ENCODE measurements at places on chromosomes 5 and 9. TPM values are rescaled to one million over a fixed set of nuclear protein-coding genes. Genes with fewer than 3 reads are reported as not detected.

GRCh38 chr9:28925157-28925556 is 1351.9 kb upstream of the C9orf72 start:
- H3K36me3 ChIP-seq: no peaks in the 10 kb centered on the region
- no peak for DNase-seq
- H3K4me1 ChIP-seq: no peaks in the 10 kb centered on the region
- H3K27ac ChIP-seq: no peak overlapping the region

ADRA1B gene
- total RNA-seq: 0.13 TPM

DNA sequence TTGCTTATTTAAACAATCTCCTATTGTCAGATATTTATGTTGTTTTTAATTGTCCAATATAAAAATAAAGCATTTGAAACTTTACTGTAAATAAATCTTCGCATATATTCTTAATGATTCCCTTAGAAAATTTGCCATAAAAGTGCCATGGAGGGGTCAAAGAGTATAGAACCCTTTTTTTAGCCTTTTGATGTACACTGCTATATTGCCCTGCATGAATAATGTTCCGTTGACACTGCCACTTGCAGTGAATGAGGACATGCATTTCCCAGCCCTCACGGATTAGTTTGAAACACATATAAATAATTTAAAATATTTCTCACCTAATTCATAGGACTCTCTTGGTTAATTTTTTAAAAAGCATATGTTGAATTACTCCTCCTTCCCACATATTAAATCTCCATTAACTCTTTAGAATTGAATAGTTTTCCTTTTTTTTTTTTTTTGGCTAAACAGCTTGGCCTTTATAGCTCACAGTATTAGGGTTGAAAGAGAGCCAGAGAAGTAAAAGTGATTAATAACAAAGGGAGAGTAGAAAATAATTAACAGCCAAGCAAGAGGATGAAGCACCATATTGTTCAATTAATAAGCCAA is 129.8 kb upstream of the SGCD start:
- no peak overlapping the region for H3K27ac ChIP-seq
- H3K36me3 ChIP-seq: no peaks in the 10 kb centered on the region
- no peaks in the 10 kb centered on the region for H3K4me1 ChIP-seq
- no peak overlapping the region for H3K4me3 ChIP-seq
- no peaks in the 10 kb centered on the region for H3K27me3 ChIP-seq

- H3K4me1 ChIP-seq: no peaks in the 10 kb centered on the region
- H3K27me3 ChIP-seq: peaks cover 8% of the 10 kb centered on the region
- no peaks in the 10 kb centered on the region for H3K36me3 ChIP-seq
- no peak for DNase-seq
Observed at GRCh38 chr9:109176386-109176785, 9.3 kb upstream of the FRRS1L start.

DNA sequence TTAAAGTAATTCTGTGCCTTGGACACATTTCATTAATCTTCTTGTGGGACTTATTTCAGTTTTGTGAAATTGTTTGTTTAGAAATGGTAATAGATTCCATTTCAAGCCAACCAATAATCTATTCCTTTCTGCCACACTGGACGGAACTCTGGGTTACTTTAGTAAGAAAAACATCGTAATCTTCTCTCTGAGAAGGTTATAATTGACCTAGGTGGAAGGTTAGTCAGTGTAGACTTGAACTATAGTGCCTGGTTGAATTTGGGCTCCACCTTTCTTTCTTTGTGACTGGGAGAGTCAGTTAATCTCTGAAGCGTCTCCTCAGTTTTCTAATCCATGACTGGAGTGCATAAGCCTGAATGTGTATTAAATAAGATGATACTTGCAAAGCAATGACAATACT is 89.7 kb upstream of the PRLR start:
- no peak overlapping the region for H3K4me3 ChIP-seq
- no peaks in the 10 kb centered on the region for H3K4me1 ChIP-seq
- H3K27me3 ChIP-seq: no peaks in the 10 kb centered on the region
- DNase-seq: no peak
- H3K36me3 ChIP-seq: no peaks in the 10 kb centered on the region
- no peak overlapping the region for H3K27ac ChIP-seq

- no peak overlapping the region for H3K4me3 ChIP-seq
- DNase-seq: no peak
- no peak overlapping the region for H3K27ac ChIP-seq
Observed at GRCh38 chr5:55101556-55102276, 730 bp upstream of the GZMA start.

GRCh38 chr5:103466495-103466894 is 96.1 kb downstream of the NUDT12 start:
- no peaks in the 10 kb centered on the region for H3K36me3 ChIP-seq
- no peaks in the 10 kb centered on the region for H3K27me3 ChIP-seq
- H3K27ac ChIP-seq: no peak overlapping the region
- H3K4me1 ChIP-seq: peaks cover 7% of the 10 kb centered on the region

ABCA1 gene
- 12.1 TPM for total RNA-seq

TEK gene
- 17.1 TPM for total RNA-seq

ANKRD31 gene
- 0.27 TPM for total RNA-seq

- H3K27ac ChIP-seq: no peak overlapping the region
- no peak overlapping the region for H3K4me3 ChIP-seq
- H3K27me3 ChIP-seq: no peaks in the 10 kb centered on the region
- peaks cover 3% of the 10 kb centered on the region for H3K36me3 ChIP-seq
- peaks cover 21% of the 10 kb centered on the region for H3K4me1 ChIP-seq
- DNase-seq: no peak
Observed at GRCh38 chr9:14783358-14783757, 60.8 kb upstream of the CER1 start.

CDKN2A gene
- 0.22 TPM for total RNA-seq

GRCh38 chr5:142426129-142427014 is 101.6 kb upstream of the SPRY4 start:
- no peaks in the 10 kb centered on the region for H3K27me3 ChIP-seq
- H3K27ac ChIP-seq: peak overlapping the region; percentile 88
- peaks cover 33% of the 10 kb centered on the region for H3K4me1 ChIP-seq

DNA sequence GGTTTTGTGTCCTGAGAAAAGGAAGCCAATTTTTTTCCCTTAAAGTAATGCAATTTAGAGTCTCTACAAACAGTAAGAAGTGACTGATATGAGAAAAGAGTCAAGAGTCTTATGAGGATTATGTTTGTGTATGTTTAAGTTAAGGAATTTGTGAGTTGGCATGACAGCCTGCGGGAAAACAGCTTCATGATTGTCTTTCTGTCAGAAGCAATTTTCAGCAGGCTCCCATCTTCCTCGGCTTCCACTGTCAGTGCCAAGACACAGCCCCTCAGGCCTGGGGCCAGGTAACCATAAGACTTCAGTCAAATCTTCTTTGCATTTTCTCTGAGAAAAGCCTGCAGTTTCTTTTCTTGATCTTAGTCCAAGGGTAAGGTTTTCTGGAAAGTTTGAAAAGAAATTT is 17.0 kb upstream of the SELENOP start:
- no peaks in the 10 kb centered on the region for H3K4me1 ChIP-seq
- peak; percentile 78 for DNase-seq
- H3K27ac ChIP-seq: peak overlapping the region; percentile 13
- H3K27me3 ChIP-seq: no peaks in the 10 kb centered on the region
- no peak overlapping the region for H3K4me3 ChIP-seq

DNA sequence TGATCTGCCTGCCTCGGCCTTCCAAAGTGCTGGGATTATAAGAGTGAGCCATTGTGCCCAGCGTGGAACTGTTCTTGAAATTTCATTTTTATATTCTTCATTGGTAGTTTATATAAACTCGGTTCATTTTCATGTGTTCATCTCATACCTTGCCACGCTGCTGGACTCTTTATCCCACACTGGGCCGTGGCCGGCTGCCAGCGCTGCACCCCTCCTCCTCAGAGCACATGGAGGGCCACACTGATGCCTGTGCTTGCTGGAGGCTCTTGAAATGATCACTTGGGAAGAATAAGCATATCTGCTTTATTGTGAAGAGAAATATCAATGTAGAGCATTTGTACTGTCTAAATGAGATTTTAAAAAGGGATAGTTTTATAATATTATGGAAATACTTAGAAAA is 69.5 kb downstream of the EHMT1 start:
- no peaks in the 10 kb centered on the region for H3K36me3 ChIP-seq
- no peaks in the 10 kb centered on the region for H3K27me3 ChIP-seq
- H3K4me1 ChIP-seq: peaks cover 10% of the 10 kb centered on the region
- no peak overlapping the region for H3K4me3 ChIP-seq
- no peak overlapping the region for H3K27ac ChIP-seq
- DNase-seq: no peak

- no peaks in the 10 kb centered on the region for H3K4me1 ChIP-seq
- H3K4me3 ChIP-seq: no peak overlapping the region
- no peaks in the 10 kb centered on the region for H3K27me3 ChIP-seq
- no peak for DNase-seq
- H3K36me3 ChIP-seq: no peaks in the 10 kb centered on the region
Observed at GRCh38 chr5:14895301-14895700, 23.7 kb upstream of the ANKH start.

SCGB3A2 gene
- not detected for total RNA-seq

DNA sequence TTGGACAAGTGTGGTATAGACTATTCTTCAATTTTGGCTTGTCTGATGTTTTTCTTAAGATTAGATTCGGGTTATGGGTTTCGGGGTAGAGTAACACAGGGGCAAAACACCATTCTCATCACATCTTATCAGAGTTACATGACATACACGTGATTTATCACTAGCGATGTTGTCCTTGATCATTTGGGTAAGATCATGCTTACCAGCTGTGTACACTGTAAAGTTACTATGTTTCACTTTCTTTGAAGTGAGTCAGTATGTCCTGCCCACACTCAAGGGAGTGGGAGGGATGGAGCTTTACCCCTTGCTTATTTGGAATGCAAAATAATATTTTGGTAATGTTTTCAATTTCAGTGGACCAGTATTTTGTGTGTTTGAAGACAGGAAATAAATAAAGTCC is 101.8 kb upstream of the TAF11L2 start:
- DNase-seq: no peak
- peaks cover 2% of the 10 kb centered on the region for H3K4me1 ChIP-seq
- no peak overlapping the region for H3K27ac ChIP-seq
- H3K4me3 ChIP-seq: no peak overlapping the region
- H3K36me3 ChIP-seq: no peaks in the 10 kb centered on the region
- no peaks in the 10 kb centered on the region for H3K27me3 ChIP-seq
